ENCODE measurements at places on chromosomes 5 and 9.

DNA sequence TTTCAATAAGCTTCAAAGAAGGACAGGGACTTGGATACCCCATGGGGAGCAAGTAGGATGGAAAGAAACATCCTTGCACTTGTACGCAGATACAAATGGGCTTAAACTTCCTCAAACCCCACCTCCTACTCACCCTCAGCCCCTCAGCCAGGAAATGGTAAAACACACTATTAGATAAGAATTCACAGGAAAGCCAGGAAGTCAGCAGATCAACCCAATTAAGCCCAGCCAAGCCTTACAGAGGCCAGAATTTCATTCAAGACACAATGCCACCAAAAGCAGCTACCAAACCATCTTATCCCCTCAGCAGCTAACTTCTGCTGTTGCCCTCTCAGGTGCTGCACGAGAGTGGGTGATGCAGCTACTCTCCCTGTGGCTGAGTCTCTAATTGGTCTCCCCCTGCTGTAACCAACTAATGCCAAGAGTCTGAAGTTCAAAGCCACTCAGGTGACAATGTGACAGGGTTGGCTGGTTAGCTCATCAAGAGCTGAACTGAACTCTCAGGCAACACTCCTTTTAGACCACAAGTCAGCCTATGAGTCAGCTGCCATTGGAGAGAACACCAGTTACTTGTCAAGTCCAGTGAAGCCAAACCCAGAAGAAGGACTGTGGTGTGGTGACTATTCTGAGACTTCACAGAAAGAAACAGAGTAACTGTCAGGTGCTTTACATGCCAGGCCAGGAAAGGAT is 201.9 kb downstream of the ZNF608 start:
- peak; percentile 73 for DNase-seq

DNA sequence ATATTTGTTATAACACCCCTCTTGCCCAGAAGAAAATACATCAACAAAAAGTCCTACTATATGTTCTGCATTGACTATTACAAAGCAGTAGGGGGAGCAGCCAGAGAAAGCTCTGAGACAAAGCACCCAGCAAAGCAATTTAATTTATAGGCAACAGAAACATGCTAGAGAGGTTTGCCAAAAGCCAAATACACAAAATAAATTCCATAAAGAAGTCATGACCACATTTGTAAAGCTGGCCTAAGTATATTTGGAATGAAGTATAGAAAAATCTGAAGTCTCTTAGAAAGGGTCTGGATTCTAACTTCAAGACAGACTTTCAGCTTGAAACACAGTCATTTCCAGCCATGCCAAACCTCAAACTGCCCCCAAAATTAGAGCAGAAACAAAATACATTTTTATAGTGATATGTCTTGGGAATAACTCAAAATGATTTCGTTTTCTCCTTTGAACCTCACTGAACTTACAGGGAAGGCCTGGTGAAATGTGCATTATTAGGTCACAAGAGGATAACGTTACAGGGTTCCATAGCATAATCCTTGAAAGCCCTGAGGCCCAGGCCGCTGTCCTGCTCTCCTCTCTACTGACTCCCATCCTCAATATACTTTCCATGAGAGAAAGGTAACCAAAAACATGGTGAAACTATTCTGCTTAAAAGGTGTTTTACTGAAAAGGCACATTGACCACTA is 451.8 kb downstream of the RAB3C start:
- DNase-seq = no peak

DNA sequence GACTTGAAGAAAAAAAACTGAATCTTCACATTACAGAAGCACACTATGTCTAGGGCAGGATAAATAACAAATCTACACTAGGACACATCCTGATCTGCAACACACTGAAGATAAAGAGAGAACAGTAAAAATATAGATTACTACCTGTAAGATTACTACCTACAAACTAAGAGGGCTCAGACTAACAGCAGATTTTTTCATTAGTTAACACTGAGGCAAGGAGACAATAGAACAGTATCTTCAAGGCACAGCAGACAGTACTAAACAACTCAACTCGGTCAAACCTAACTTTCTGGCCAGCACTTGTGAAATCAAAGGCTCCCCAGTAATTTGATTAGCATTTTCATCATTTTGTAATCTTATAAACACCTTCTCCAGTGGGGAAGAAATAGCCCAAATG is 46.5 kb downstream of the TEX10 start:
- DNase-seq = no peak

- DNase-seq = no peak
Observed at GRCh38 chr5:81365541-81365940, 28.4 kb downstream of the ACOT12 start.

DNA sequence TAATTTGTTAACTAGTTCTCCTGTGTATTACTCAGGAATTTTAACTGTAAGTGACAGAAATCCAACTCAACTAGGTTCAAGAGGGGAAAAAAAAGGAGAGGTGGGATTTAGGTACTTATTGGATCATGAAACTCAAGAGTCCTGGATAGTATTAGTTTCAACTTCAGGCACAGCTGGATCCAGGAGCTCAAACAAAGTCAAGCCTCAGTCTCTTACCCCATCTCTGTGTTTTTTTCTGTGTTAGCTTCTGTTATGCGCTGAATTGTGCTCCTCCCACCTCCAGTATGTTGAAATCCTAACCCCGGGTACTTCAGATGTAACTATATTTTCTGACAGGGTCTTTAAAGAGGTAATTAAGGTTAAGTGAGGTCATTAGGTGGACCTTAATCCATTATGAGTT is 53.5 kb downstream of the SMIM23 start:
- DNase-seq = no peak

DNA sequence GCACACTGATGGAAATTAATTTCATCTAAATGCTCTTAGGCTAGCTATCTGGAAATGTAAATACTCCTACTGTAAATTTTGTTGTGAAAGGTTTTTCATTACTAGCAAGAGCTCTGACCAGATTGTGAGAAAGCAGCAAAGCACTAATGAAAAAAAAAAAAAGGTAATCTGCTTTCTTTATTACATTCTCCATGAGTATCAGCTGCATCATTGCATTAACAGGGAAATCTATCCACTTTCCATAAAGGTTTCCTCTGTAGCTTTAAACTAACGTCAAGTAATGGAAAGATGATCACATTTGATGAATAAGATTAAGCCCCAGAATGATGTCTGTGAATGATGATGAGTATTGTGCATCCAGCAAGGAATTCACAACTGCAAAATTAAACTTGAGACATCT is 790.6 kb upstream of the TYRP1 start:
- DNase-seq = no peak

- no peak for DNase-seq
Observed at GRCh38 chr5:154198611-154199230, 8.2 kb downstream of the GALNT10 start.

- DNase-seq = peak; percentile 21
Observed at GRCh38 chr5:143985832-143986515, 174.0 kb downstream of the HMHB1 start.

DNA sequence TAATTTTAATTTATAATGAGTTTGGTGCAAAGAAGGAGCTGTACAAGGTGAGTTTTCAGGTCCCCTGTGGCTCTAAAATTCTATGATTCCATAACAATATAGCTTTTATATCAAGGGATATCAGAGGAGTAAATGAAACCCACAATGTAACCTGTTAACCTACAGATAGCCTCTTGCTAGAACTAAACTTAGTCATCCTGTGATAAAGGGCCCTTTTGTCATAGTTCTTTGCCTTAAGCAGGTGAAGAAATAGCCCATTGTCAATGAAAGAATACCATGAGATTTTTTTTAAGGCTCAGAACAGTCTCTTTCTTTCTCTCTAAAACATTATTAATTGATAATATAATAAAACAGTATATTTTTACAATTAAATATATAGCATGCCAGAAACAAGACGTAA is 127.8 kb downstream of the NFIB start:
- no peak for DNase-seq

DNA sequence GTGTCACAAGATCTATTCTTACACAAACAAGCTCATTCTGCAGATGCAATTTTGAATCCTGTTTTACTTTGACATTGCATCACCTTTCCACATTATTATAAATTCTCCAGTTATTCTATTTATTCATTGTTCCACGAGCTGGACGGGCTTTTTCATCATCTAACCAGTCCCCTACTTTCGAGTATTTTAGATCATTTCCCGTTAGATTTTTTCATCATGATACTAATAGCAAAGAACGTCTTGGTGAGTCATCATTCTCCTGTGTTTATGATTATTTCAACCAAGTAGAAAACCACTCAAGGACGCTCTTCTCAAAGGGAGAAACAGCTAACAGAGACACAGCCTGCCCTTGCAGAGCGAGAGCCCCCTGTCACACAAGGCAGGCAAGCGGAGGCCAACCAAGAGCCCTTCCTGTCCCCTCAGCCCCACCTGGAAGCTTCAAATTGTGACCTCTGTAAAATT is 15.1 kb downstream of the BBLN start:
- no peak for DNase-seq

- DNase-seq = no peak
Observed at GRCh38 chr5:178690208-178690607, 40.3 kb downstream of the ZNF354A start.

DNA sequence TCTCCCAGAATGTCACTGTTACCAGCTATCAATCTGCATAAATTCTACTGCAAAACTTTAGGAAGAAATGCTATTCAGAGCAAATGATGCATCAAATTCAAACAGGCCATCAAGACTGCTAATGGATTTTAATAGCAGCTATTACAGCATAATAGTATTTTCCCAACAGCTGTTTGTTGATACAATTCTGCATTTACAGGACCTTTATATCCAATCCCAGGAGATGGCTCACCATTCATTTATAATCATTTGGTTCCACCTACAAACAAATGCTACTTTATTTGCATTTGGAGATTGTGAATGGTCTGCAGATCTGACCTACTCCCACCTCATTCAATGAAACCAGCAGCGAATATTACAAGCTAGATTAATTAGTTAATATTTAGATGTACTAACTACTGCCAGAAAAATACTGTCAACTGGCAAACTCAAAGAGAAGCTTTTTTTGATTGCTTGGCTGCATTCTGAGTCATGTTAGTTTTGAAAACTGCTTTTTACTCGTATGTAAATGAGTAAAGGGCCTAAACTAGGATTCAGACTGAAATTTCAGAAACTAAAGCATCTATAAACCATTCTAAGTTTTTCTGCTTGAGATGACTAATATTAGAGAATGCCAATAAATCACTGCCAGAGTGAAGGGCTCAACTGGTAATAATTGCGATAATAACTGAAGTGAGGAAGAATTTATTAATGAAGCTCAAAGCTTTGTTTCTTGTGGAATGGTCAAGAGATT is 7.1 kb upstream of the PCA3 start:
- DNase-seq = no peak

- DNase-seq = no peak
Observed at GRCh38 chr9:4923580-4924544, 61.2 kb upstream of the JAK2 start.

- DNase-seq = no peak
Observed at GRCh38 chr5:169166078-169166477, 134.9 kb downstream of the SLIT3 start.

DNA sequence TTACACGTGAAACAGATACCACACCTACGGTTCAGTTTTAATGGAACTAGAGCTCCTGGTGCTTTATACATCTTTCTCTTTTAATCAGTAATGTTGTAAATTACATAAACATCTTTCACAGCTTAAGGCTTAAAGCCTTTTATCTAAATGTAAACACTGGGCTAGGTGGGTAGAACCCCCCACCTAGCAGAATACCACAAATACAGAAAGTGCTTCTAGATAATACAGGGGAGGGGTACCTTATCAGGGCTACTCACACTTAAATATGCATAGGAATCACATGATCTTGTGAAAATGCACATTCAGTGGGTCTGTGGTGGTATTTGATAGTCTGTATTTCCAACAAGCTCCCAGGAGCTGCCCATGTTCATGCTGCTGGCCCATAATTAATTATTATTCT is 256.4 kb upstream of the TARS1 start:
- no peak for DNase-seq

DNA sequence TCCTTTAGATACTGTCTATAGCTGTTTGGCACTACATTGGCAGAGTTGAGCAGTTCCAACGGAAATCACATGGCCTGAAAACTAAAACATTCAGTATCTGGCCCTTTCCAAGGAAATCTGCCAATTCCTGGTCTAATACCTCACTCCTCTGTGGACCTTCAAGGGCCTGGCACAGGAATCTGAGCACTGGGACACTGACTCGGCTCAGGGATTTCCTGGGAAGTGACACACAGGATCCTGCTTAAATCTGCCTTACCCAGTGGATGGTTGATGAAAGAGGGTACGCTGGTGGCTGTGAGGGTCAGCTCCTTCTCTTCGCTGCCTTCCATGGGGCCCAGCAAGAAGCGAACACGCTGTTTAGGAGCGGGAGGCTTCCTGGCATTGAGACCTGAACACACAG is 904 bp downstream of the TRUB2 start:
- DNase-seq = no peak

DNA sequence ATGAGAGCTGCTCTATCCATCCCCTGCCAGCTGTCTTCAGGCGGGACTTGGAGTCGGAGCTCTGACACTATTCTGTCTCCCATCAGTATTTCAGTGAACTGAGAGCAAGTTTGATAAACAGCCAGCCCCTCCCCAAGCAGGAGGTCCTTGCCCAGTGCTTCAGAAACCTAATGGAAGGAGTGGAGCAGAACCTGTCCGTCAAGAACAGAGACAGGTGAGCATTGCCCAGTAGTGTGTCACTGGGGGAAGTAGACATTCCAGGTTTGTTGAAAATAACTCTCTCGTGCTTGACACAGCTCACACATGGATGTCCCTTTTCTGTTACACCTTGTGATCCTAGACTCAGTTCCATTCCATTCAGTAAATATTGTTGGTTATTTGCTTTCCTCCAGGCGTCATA is 13.2 kb upstream of the TLX3 start:
- peak; percentile 3 for DNase-seq

DNA sequence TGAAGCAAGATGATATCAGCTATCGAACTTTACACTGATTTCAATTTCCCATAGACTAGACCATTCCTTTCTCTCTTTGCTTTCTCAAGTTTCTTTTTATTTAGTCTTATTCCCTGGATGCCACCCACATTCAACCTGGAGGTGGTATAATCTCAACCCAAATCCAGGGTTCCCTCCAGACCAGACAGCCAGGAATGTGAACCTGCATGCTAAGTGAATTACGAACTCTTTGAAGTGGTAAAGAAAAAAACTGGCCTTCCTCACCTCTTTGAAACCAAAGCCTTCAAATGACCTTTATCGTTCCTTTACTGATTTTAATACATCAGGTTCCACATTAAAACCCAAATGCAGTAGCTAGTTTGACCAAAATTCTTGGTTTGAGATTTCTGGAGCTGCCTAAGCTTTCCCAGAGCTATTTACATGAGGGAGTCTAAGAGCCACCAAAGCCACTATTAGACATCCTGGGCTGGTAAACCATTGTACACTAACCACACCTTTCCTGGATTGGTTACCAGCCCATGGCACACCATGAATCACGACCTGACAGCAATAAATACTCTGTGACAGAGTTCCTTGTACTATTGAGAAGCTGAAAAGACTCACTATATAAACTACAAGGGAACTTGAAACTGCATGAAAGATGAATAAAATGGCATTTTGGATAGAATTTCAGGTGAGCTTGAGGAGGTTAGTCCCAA is 323.7 kb downstream of the ADAMTS6 start:
- peak; percentile 24 for DNase-seq

- DNase-seq = no peak
Observed at GRCh38 chr5:6066016-6066415, 312.3 kb downstream of the MED10 start.

- no peak for DNase-seq
Observed at GRCh38 chr5:55450050-55450765, 84.6 kb downstream of the PLPP1 start.

- DNase-seq = peak; percentile 73
Observed at GRCh38 chr9:130689937-130690700, 3.5 kb upstream of the EXOSC2 start.

All from large intestine (tissue), 12 donors.